ENCODE measurements at places on chromosomes 5 and 9. TPM values are rescaled to one million over a fixed set of nuclear protein-coding genes. Genes with fewer than 3 reads are reported as not detected.

- peak; percentile 15 for DNase-seq
- H3K27me3 ChIP-seq, result no peaks in the 10 kb centered on the region
- no peak overlapping the region for H3K4me3 ChIP-seq
Measured at GRCh38 chr9:92715488-92716231, 45.7 kb upstream of the IPPK start.

DNA sequence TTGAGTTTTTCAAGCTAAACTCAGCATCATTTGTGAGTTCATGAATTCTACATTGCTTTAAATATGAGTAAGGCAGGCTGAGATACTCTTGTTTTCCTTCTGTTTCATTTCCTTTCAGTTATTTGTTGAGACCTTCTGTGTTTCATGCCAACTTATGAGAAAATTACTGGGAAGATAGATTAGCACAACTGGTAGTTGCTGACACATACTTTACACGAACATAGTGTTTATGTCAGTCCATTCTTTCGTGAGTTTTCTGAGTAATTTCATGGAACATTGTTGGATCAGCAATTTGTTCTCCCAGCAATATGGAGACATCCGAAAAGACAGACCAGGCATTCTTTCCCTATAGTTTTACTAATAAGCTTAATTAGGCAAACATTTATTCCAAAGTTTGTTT, 102.0 kb upstream of the SMC5 start:
- H3K4me3 ChIP-seq, result no peak overlapping the region
- H3K36me3 ChIP-seq, result no peaks in the 10 kb centered on the region
- H3K27me3 ChIP-seq, result no peaks in the 10 kb centered on the region
- no peak for DNase-seq
- no peak overlapping the region for H3K27ac ChIP-seq

- no peak overlapping the region for H3K4me3 ChIP-seq
- peaks cover 4% of the 10 kb centered on the region for H3K4me1 ChIP-seq
- no peak for DNase-seq
- no peak overlapping the region for H3K27ac ChIP-seq
- no peaks in the 10 kb centered on the region for H3K27me3 ChIP-seq
Measured at GRCh38 chr5:61347080-61347479, 15.0 kb downstream of the ZSWIM6 start.

DNA sequence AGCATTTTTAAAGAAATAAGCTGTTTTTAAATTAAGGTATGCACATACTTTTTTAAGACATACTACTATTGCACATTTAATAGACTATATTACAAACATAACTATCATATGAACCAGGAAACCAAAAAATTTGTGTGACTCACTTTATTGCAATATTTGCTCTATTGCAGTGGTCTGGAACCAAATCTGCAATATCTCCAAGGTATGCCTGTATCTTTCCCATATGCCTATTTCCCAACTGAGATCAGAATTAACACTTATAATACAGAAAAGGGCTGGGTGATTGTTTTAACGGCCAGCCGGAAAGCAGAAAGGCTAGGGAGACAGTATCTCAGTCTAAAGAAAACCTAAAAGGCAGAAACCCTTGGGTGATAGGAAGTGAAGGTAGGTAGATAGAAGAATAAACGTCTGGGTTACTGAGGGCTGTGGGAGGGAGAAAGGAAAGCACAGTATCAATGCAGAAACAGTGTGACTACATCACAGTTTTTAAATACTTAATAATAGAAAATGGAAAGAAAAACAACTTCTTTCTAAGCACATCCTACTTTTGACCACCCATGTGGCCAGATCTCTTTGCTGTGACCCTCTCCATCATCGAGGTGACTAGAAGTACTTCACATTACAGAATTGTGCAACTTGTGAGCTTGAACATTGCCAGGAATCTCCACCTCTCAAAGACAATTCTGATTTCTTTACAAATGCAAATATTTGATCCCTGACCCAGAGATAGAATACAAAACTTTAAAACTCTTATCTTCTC, 126.4 kb downstream of the LPAR1 start:
- H3K27me3 ChIP-seq, result no peaks in the 10 kb centered on the region
- no peak overlapping the region for H3K4me3 ChIP-seq
- no peaks in the 10 kb centered on the region for H3K36me3 ChIP-seq
- H3K4me1 ChIP-seq, result no peaks in the 10 kb centered on the region
- no peak for DNase-seq
- H3K27ac ChIP-seq, result no peak overlapping the region

- no peak overlapping the region for H3K4me3 ChIP-seq
- H3K27me3 ChIP-seq, result no peaks in the 10 kb centered on the region
- H3K27ac ChIP-seq, result no peak overlapping the region
- no peaks in the 10 kb centered on the region for H3K36me3 ChIP-seq
- DNase-seq, result no peak
Measured at GRCh38 chr5:9833871-9834270, 203.7 kb upstream of the TAS2R1 start.

DNA sequence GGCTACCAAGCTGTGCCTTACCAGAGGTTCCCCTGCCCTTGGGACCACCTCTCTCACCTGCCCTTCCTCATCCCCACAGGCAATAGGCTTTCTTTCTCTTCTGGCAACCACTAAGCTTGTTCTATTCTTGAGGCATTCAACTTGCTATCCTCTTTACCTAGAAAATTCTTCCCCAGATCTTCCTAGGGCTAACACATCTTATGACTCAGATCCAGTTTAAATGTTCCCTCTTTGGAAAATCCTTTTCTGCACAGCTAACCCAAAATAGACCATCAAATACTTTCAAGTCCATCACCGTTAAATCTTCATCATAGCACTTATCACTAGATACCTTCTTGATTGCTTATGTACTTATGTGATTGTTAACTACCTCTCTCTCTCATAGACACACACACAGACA, 93.7 kb downstream of the ENC1 start:
- no peak for DNase-seq
- no peaks in the 10 kb centered on the region for H3K36me3 ChIP-seq
- no peaks in the 10 kb centered on the region for H3K4me1 ChIP-seq
- no peak overlapping the region for H3K27ac ChIP-seq

DNA sequence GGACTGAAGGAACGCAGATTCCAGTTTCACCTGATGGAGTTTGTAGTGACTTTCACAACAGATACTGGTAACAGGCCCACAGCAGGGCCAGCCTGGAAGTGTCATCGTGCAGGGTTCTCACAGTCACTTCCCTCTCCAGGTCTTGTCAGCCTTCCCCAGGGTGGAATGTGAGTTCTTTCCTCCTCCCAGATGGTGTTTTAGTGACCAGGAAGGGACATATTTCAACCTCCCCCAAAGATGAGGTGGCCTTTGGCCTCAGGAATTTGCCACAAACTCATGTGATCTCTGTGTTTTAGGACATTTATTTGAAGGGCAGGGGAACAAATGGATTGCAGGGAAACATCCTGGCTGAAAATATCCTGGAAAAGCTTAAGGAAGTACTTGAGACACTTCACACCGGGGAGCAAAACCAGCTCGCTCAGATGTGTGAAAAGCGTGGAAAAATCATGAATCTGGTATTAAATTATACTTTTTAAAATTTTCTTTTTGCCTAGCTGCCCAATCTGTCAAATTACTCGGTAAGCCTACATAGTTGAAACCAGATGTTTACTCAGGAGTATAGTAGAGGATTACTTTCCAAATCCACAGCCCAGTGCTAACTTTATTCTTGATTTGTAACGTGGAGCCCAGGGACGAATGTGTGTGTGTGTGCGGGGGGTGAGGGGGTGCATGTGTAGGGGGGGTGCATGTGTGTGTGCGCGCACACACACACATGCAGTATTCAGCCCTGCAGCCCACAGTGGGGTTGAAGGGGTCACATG, 66.8 kb downstream of the PTPDC1 start:
- H3K4me1 ChIP-seq, result no peaks in the 10 kb centered on the region
- no peak for DNase-seq
- H3K36me3 ChIP-seq, result no peaks in the 10 kb centered on the region
- no peak overlapping the region for H3K4me3 ChIP-seq
- H3K27ac ChIP-seq, result no peak overlapping the region

DNA sequence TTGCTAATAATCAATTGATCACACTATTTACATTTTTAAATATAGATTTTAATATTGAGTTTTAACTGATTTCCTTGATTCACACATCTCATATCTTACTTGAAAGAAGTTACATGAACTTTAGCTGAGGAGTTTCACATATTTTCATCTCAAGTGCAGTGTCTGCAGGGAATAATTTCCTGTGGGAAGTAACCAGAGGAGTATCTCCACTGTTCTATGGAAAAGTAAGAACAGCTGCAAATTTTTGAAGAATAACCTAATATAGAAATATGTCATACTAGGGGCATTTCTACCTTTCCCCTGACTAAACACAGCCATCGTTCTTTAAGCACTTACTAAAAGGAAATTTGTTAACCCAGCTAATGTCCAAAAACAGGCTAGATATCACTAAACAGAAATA, 546.4 kb downstream of the EFNA5 start:
- H3K27me3 ChIP-seq, result no peaks in the 10 kb centered on the region
- DNase-seq, result no peak
- peaks cover 6% of the 10 kb centered on the region for H3K4me1 ChIP-seq
- H3K27ac ChIP-seq, result no peak overlapping the region
- no peak overlapping the region for H3K4me3 ChIP-seq

DNA sequence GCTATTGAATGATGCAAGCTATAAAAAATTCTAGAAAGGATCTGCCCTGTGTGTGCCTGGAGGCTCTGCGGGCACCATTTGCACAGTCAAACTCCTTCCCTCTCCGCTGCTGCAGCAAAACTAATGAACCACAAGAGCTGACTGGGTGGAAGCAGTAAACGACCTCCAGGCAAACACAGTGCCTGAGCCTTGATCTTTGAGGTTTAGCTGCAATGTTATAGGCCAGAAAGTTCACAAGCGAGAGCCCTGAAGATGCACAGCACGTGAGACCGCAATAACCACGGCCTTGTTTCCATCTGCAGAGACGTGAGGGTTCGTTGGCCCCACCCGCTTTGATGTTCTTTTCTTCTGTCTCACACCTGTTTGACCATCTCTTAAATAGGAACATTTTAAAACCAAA, 69.2 kb upstream of the S1PR3 start:
- no peaks in the 10 kb centered on the region for H3K36me3 ChIP-seq
- no peaks in the 10 kb centered on the region for H3K27me3 ChIP-seq
- no peak overlapping the region for H3K4me3 ChIP-seq
- no peak overlapping the region for H3K27ac ChIP-seq

- H3K4me1 ChIP-seq, result peaks cover 11% of the 10 kb centered on the region
- no peak overlapping the region for H3K27ac ChIP-seq
- H3K27me3 ChIP-seq, result no peaks in the 10 kb centered on the region
- H3K4me3 ChIP-seq, result no peak overlapping the region
- DNase-seq, result no peak
Measured at GRCh38 chr9:37148181-37148580, 27.8 kb downstream of the ZCCHC7 start.

GRCh38 chr5:9462109-9462508, 83.8 kb downstream of the SEMA5A start:
- no peaks in the 10 kb centered on the region for H3K27me3 ChIP-seq
- H3K27ac ChIP-seq, result no peak overlapping the region
- no peak overlapping the region for H3K4me3 ChIP-seq

- H3K27me3 ChIP-seq, result no peaks in the 10 kb centered on the region
- DNase-seq, result no peak
- no peaks in the 10 kb centered on the region for H3K36me3 ChIP-seq
Measured at GRCh38 chr5:127643607-127644006, 5.3 kb upstream of the CTXN3 start.

DNA sequence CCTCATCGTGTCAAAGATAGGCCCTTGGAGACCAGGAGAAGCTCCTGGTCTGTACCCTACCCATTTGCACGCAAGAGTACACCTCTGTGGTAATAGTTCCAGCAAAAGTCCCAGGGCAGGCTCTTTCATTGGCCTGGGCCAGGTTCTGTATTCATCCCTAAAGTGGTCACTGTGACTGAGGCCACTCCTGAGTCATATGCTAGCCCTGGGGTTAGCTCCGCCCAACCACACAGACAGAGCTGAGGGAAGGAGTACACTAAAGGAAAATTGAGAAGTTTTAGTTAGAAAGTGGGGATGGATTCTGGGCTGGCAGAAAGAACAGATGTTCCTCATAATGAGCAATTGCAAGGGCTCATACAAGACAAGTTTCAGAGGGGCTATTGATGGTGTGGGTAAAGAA, 206.7 kb downstream of the ARHGAP26 start:
- no peaks in the 10 kb centered on the region for H3K36me3 ChIP-seq
- no peaks in the 10 kb centered on the region for H3K27me3 ChIP-seq
- no peak overlapping the region for H3K27ac ChIP-seq
- no peak for DNase-seq
- no peak overlapping the region for H3K4me3 ChIP-seq
- peaks cover 9% of the 10 kb centered on the region for H3K4me1 ChIP-seq

- no peaks in the 10 kb centered on the region for H3K36me3 ChIP-seq
- H3K4me3 ChIP-seq, result no peak overlapping the region
- H3K4me1 ChIP-seq, result no peaks in the 10 kb centered on the region
- no peak for DNase-seq
Measured at GRCh38 chr5:67405101-67405364, 208.4 kb upstream of the CD180 start.

- DNase-seq, result peak; percentile 46
- H3K4me1 ChIP-seq, result peaks cover 44% of the 10 kb centered on the region
- no peak overlapping the region for H3K4me3 ChIP-seq
- no peaks in the 10 kb centered on the region for H3K36me3 ChIP-seq
Measured at GRCh38 chr9:38058452-38059232, 10.4 kb downstream of the SHB start.

GRCh38 chr5:190366-191035, 794 bp upstream of the LRRC14B start:
- H3K27me3 ChIP-seq, result no peaks in the 10 kb centered on the region
- no peaks in the 10 kb centered on the region for H3K4me1 ChIP-seq
- H3K36me3 ChIP-seq, result no peaks in the 10 kb centered on the region
- DNase-seq, result peak; percentile 53
- no peak overlapping the region for H3K4me3 ChIP-seq

The C6 gene
- total RNA-seq, result 45.1 TPM

The KLF4 gene
- 9.9 TPM for total RNA-seq

The TMEM215 gene
- total RNA-seq, result 0.09 TPM

The FAM153A gene
- total RNA-seq, result 3.8 TPM

The PCDHA6 gene
- total RNA-seq, result 0.92 TPM

The KLHL9 gene
- total RNA-seq, result 6.0 TPM

The TERT gene
- 0.25 TPM for total RNA-seq

Measured in pancreas (tissue), 10 donors.